ENCODE measurements at places on chromosomes 12 and 14. TPM values are rescaled to one million over a fixed set of nuclear protein-coding genes. Genes with fewer than 3 reads are reported as not detected.

- no peak for DNase-seq
Observed at GRCh38 chr12:12903642-12904609, 12.6 kb downstream of the GPRC5A start.

Gene ERGIC2
- 52.8 TPM for total RNA-seq

GRCh38 chr12:24780697-24781368, 168.1 kb downstream of the BCAT1 start:
- no peak for DNase-seq

GRCh38 chr14:100900837-100901390, 2.6 kb downstream of the RTL1 start:
- no peak for DNase-seq

Gene TMEM63C
- total RNA-seq, result 27.0 TPM

GRCh38 chr14:55279384-55279783, 8.2 kb downstream of the FBXO34 start:
- no peak for DNase-seq

GRCh38 chr14:102418853-102419240, 56.1 kb downstream of the TECPR2 start:
- DNase-seq, result no peak

- no peak for DNase-seq
Observed at GRCh38 chr12:12539028-12539810, 23.4 kb downstream of the DUSP16 start.

Gene CLEC2A
- not detected for total RNA-seq

DNA sequence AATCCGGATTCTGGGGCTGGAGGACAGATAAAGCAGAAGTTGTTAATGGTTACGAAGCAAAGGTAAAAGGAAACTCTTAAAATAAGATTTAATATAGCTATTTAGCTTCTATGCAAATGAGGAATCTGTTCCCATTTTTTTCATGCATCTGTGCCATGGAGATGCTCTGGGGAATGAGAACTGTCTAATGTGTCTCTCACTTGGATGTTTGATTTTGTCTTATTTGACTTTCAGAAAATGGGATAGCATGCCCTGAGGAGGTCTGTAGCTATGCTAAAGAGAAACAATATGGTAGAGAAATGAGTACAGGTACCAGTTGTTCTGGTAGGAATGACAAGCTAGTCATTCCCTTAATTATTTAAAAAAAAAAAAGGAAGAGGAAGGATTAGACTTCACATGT, 24.3 kb downstream of the C12orf76 start:
- no peak for DNase-seq

DNA sequence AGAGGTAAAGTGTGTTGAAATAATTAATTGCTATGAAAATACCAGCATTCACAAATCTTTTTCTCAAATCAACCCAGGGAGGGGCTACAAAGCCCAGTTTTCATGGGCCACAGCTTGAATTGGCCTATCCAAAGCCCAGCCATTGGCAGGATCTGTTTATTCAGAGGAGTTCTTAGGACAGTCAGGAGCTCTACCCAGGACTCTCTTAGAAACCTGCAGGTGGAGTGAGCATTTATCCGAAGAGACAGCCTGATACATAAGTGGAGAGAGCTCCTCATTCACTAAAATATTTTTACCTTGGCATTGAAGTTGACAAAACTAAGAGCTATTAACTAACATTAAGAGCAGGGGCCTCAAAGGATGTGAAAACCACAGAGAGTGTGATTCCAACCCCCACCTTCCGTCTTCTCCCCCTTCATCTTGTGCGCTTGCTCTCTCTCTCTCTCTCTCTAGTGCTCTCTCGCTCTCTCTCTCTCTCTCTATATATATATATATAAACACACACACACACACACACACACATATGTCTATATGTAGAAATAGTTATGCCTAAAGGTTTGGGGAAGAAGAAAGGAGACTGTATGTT, 315.5 kb downstream of the SNAPC1 start:
- no peak for DNase-seq

GRCh38 chr12:94725375-94726168, 75.2 kb upstream of the TMCC3 start:
- DNase-seq, result peak; percentile 70

- no peak for DNase-seq
Observed at GRCh38 chr12:42546709-42547108, 42.8 kb downstream of the PRICKLE1 start.

DNA sequence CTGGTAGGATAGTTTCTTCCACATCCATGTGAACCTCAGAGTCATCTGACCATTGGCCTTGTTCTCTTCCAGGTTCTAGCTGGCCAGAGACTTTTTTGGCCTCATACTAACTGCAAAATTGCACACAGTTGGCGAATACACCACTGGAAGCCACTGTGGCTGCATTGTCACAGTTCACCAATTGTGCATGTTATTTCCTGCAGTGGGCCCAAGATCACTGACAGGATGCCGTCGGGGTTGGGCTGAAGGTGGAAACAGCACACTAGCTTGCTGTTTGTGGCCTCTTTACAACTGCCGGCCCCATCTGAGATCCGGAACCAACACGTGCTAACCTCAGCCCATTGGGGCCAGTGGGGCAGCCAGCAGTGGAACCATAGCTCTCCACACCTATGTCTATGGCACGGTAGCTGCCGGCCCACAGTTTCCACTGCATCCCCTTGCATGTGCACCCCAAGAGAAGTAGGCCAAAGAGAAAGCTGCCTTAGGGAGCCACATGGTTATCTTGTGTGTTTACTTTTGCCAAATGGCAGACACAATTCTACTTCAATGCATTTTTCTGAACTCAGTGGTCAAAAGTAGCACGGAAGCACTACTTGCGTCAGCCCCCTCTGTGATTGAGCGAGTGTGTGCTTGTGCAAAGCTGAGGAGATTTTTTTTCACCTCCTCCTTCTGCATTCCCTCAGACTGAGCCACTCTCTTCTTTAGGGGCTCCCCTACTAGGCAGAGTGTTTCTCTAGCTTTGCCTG, 464.0 kb downstream of the RAD51B start:
- no peak for DNase-seq

GRCh38 chr14:100488057-100488456, 99.2 kb downstream of the BEGAIN start:
- DNase-seq, result no peak

- no peak for DNase-seq
Observed at GRCh38 chr12:93273834-93274564, 103.7 kb upstream of the NUDT4 start.

GRCh38 chr12:111100554-111100953, 180.2 kb upstream of the MYL2 start:
- no peak for DNase-seq

- DNase-seq, result no peak
Observed at GRCh38 chr12:124508381-124509079, 58.9 kb downstream of the NCOR2 start.

- no peak for DNase-seq
Observed at GRCh38 chr12:106389151-106389550, 31.6 kb downstream of the POLR3B start.

Gene METTL25
- total RNA-seq, result 29.0 TPM

- no peak for DNase-seq
Observed at GRCh38 chr12:22130671-22131070, 84.7 kb downstream of the CMAS start.

GRCh38 chr12:52233462-52234207, 592 bp downstream of the KRT7 start:
- DNase-seq, result no peak

- no peak for DNase-seq
Observed at GRCh38 chr12:131112700-131113290, 159.1 kb downstream of the ADGRD1 start.

GRCh38 chr14:57560681-57561080, 67.0 kb upstream of the CCDC198 start:
- DNase-seq, result no peak

- DNase-seq, result no peak
Observed at GRCh38 chr12:81078469-81079196, 754 bp downstream of the ACSS3 start.

- no peak for DNase-seq
Observed at GRCh38 chr12:67957383-67957782, 31.9 kb upstream of the IFNG-AS1 start.

Gene USP5
- 36.6 TPM for total RNA-seq

GRCh38 chr12:46227616-46228015, 41.2 kb downstream of the SLC38A1 start:
- no peak for DNase-seq

All from vagina (tissue), 2 donors.